ENCODE measurements at places on chromosomes 7 and 10. TPM values are rescaled to one million over a fixed set of nuclear protein-coding genes. Genes with fewer than 3 reads are reported as not detected.
A peak's percentile ranks its signal among the peaks of the same experiment; 100 is the strongest.

DNA sequence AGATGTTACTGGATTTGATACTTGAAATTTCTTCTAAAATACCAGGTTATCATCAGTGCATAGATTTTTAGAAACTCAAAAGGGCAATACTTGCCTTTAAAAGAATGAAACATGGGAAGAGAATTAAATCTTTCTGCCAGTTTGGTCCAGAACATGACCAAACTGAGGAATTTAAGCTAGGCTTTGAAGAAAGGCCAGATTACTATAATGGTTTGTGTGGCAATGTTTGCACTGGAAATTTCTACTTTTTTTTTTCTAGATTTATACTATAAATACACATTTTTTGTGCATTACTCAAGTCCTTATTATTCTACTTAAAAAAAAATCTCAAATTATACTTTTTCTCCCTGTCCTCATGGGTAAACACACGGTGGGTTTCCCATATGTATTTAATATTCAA lies 9.2 kb downstream of the MKX start:
- no peaks in the 10 kb centered on the region for H3K36me3 ChIP-seq
- DNase-seq = no peak
- no peak overlapping the region for H3K4me3 ChIP-seq
- H3K4me1 ChIP-seq = no peaks in the 10 kb centered on the region

The HOGA1 gene
- total RNA-seq = 0.43 TPM

- no peak overlapping the region for H3K27ac ChIP-seq
- no peaks in the 10 kb centered on the region for H3K27me3 ChIP-seq
- no peaks in the 10 kb centered on the region for H3K36me3 ChIP-seq
These were observed 69.1 kb downstream of the PRKAG2 start for GRCh38 chr7:151807846-151808245.

The OR2F2 gene
- total RNA-seq = not detected

GRCh38 chr7:27901028-27901760 lies 161.2 kb downstream of the TAX1BP1 start:
- no peaks in the 10 kb centered on the region for H3K36me3 ChIP-seq
- H3K4me3 ChIP-seq = no peak overlapping the region
- no peaks in the 10 kb centered on the region for H3K27me3 ChIP-seq
- no peak overlapping the region for H3K27ac ChIP-seq
- DNase-seq = no peak

The DLD gene
- total RNA-seq = 79.9 TPM

The SLC26A3 gene
- total RNA-seq = not detected

The PDE6C gene
- total RNA-seq = not detected

GRCh38 chr10:10612151-10612550 lies 405.5 kb upstream of the CELF2 start:
- H3K27me3 ChIP-seq = peaks cover 11% of the 10 kb centered on the region
- no peaks in the 10 kb centered on the region for H3K36me3 ChIP-seq
- DNase-seq = no peak

GRCh38 chr10:127474501-127474900 lies 74.6 kb upstream of the NPS start:
- no peak for DNase-seq
- no peak overlapping the region for H3K27ac ChIP-seq
- no peaks in the 10 kb centered on the region for H3K27me3 ChIP-seq
- no peak overlapping the region for H3K4me3 ChIP-seq

The APBB1IP gene
- 0.34 TPM for total RNA-seq

- no peaks in the 10 kb centered on the region for H3K36me3 ChIP-seq
- H3K4me3 ChIP-seq = no peak overlapping the region
- no peak for DNase-seq
- no peaks in the 10 kb centered on the region for H3K27me3 ChIP-seq
These were observed 29.3 kb downstream of the PLEKHS1 start for GRCh38 chr10:113780681-113781250.

GRCh38 chr7:32618987-32619386 lies 123.7 kb downstream of the AVL9 start:
- no peaks in the 10 kb centered on the region for H3K4me1 ChIP-seq
- no peak overlapping the region for H3K27ac ChIP-seq
- H3K36me3 ChIP-seq = no peaks in the 10 kb centered on the region

- no peaks in the 10 kb centered on the region for H3K27me3 ChIP-seq
- peaks cover 86% of the 10 kb centered on the region for H3K36me3 ChIP-seq
- no peak for DNase-seq
- H3K4me3 ChIP-seq = no peak overlapping the region
These were observed 32.0 kb downstream of the WAC start for GRCh38 chr10:28564905-28565304.

The NFE2L3 gene
- total RNA-seq = 15.7 TPM

DNA sequence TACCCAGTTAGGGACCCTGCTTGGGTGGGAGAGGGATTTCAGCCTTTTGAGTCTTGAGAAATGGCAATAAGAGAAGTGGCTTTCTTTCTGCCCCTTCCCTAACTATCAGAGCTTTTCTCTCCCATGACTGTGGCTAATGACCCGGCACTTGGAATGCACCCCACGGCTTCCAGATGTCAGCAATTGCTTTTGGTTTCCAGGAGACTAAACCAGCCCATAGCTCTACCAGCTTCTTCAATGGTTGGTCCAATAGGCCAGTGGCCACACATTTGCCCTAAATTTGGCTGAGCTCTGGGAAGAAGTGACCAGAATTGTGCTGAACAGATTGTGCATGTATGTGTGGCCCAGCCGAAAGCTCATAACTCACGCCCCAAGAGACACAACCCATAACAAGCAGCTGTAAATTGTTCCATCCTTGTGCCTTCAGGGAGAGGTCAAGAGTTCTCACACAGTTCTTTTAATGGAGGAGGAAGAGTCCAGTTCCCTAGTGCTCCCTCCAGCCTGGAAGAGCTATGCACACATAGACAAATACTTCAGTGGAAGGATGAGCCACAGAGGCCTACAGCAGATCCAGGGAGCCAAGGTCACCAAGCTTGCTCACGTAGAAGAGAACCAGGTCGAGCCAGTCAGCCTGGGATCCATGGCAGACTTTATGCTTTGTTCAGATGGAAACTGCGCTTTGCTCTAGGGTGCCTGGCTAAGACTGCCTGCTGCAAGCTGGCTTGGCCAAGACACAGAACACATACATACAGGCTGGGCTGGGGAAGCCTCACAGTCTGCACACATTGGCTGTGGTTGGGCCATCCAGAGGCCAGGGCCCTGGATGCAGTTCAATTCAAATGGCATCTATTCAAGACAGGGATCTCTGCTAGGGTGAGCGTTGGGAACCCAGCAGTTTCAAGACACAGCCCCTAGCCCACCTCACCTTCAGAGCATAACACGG lies 131.8 kb upstream of the HABP2 start:
- H3K27ac ChIP-seq = no peak overlapping the region
- no peaks in the 10 kb centered on the region for H3K36me3 ChIP-seq
- no peaks in the 10 kb centered on the region for H3K27me3 ChIP-seq
- no peaks in the 10 kb centered on the region for H3K4me1 ChIP-seq

The LRIT2 gene
- total RNA-seq = not detected

DNA sequence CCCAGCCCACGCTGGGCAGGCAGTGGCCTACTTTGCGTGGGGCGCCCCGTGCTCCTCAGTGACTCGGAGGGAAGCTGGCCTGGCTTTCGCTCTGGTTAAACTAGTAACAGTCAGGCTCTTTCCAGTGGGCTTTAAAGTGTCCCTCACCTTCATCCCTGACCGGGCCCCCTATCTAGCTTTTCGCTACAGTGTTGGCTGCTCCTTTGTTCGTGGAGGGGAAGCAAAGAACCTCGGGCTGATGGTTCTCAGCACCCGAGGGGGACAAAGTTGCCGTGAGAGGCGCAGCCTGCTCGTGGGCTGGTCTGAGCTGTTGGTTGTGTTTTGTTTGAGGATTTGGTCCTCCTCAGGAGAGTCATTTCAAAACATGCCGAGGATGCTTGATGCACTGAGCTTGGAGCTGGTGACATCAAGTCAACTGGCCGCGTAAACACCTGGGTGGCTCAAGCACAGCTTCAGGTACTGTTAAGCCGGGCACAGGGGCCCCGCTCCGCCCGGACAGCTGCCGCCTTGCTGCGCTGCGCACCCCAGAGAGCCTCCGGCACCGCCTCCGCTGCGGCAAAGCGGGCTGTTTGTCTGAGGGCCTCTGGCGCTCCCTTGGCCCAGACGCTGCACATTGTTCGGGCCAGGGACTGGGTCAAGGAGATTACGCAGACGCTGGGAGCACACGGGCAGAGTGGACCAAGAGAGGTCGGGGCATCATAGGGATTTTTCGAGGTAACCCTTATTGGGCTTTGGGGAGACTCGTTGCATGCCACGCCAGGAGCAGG lies 1.6 kb downstream of the DLX6 start:
- H3K4me1 ChIP-seq = no peaks in the 10 kb centered on the region
- H3K27me3 ChIP-seq = peaks cover 92% of the 10 kb centered on the region
- no peaks in the 10 kb centered on the region for H3K36me3 ChIP-seq
- DNase-seq = peak; percentile 75
- peak overlapping the region; percentile 71 for H3K4me3 ChIP-seq

- peaks cover 41% of the 10 kb centered on the region for H3K36me3 ChIP-seq
- no peaks in the 10 kb centered on the region for H3K27me3 ChIP-seq
- H3K4me1 ChIP-seq = peaks cover 10% of the 10 kb centered on the region
- no peak overlapping the region for H3K27ac ChIP-seq
These were observed 2.2 kb downstream of the MAP3K8 start for GRCh38 chr10:30436191-30436611.

The EFCAB10 gene
- 0.50 TPM for total RNA-seq

DNA sequence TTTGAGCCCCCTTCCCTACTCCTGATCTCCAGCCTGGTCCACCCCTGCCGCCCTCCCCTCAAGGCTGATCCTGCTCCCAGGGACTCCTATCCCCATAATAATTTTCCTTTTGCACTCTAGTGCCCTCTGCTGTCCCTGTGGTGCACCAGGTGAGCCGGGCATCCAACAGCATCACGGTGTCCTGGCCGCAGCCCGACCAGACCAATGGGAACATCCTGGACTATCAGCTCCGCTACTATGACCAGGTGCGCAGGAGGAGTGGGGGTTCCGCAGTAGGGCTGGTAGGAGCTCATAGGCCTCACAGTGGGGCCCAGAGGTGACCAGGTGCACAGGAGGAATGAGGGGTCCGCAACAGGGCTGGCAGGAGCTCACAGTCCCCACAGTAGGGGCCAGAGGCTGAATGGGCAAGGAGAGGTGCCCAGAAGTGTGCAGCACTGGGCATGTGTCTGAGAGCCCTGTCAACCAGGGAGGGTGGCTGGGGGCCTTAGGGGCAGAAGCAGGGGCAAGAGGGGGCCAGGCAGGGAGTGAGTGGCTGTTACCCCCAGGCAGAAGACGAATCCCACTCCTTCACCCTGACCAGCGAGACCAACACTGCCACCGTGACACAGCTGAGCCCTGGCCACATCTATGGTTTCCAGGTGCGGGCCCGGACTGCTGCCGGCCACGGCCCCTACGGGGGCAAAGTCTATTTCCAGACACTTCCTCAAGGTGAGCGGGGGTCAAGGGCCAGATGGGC lies 11.7 kb downstream of the EPHB6 start:
- H3K4me1 ChIP-seq = no peaks in the 10 kb centered on the region
- peaks cover 31% of the 10 kb centered on the region for H3K36me3 ChIP-seq
- H3K27ac ChIP-seq = no peak overlapping the region
- H3K4me3 ChIP-seq = no peak overlapping the region
- DNase-seq = peak; percentile 92
- H3K27me3 ChIP-seq = no peaks in the 10 kb centered on the region

- DNase-seq = no peak
- H3K27me3 ChIP-seq = no peaks in the 10 kb centered on the region
- H3K36me3 ChIP-seq = no peaks in the 10 kb centered on the region
- no peak overlapping the region for H3K4me3 ChIP-seq
These were observed 700.7 kb upstream of the FZD8 start for GRCh38 chr10:36342781-36343180.

The CRTAC1 gene
- total RNA-seq = 0.13 TPM

GRCh38 chr10:104577861-104578521 lies 63.1 kb upstream of the SORCS3 start:
- no peak overlapping the region for H3K27ac ChIP-seq
- DNase-seq = peak; percentile 72

- H3K27ac ChIP-seq = no peak overlapping the region
- no peaks in the 10 kb centered on the region for H3K36me3 ChIP-seq
- H3K4me3 ChIP-seq = no peak overlapping the region
- DNase-seq = no peak
These were observed 151.3 kb downstream of the TRIL start for GRCh38 chr7:28806841-28807240.

GRCh38 chr7:4164556-4164955 lies 517.5 kb upstream of the FOXK1 start:
- DNase-seq = peak; percentile 66
- H3K36me3 ChIP-seq = no peaks in the 10 kb centered on the region
- no peaks in the 10 kb centered on the region for H3K4me1 ChIP-seq
- no peak overlapping the region for H3K27ac ChIP-seq

DNA sequence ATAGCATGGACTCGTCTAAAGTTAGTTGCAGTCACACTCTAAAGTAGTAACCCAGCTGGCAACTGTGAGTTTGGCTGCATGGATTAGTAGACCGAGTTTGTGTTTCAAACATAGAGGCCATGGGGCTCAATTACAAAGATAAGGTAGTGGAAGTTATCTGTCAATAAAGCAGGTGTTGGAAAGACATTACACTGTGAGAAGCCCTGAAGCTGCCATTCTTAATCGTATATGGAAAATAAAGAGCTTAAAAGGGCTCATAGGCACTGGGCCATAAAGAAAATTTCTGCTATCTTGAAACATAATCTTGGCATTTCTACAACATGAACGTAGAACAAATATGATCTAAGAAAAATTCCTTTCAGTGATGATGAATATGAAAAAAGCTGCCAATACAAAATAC lies 837.7 kb downstream of the REEP3 start:
- no peaks in the 10 kb centered on the region for H3K36me3 ChIP-seq
- H3K4me1 ChIP-seq = no peaks in the 10 kb centered on the region
- peak overlapping the region; percentile 10 for H3K4me3 ChIP-seq
- no peak for DNase-seq
- peaks cover 11% of the 10 kb centered on the region for H3K27me3 ChIP-seq

The TSC22D4 gene
- total RNA-seq = 30.9 TPM

The SDK1 gene
- 22.7 TPM for total RNA-seq

DNA sequence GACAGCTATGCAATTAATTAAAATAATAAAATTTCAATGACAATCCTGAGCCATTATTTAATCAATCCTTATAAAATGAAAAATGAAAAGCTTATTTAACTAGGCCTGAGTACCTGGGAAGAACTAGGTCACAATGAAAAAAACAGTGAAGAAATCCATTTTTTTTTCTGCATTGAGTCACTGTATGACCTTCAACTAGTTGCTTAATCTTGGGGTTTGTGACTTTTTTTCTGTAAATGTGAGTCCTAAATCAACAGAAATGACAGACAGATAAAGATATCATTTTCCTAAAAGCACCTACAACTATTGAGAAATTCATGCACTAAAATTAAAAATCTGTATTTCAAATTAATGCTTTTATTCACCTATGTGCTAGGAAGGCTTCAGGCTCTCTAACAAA lies 96.8 kb downstream of the TMEM26 start:
- no peak overlapping the region for H3K27ac ChIP-seq
- no peaks in the 10 kb centered on the region for H3K36me3 ChIP-seq
- H3K27me3 ChIP-seq = no peaks in the 10 kb centered on the region
- H3K4me1 ChIP-seq = no peaks in the 10 kb centered on the region

DNA sequence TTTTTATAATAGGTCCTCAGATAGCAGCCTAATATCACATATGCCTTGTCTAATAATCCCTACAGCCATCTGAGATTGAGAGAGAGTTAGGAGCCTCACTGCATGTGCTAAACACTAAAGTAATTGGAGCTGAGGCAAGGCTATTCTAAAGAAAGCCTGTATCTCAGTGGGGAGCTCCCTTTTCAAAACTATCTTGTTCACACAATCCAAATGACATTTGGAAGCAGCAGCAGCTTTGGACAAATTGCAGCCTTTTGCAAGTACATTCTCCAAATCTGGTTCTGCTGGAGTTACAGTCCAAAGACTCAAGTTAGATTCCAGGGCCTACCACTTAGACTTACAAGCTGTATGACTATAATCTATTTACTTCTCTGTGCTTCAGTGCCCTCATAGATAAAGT lies 104.5 kb downstream of the MACC1 start:
- no peak overlapping the region for H3K27ac ChIP-seq
- H3K4me3 ChIP-seq = peak overlapping the region; percentile 13
- H3K36me3 ChIP-seq = no peaks in the 10 kb centered on the region
- H3K4me1 ChIP-seq = peaks cover 19% of the 10 kb centered on the region
- no peak for DNase-seq

Measured in endodermal cell (in vitro differentiated cells).